ENCODE measurements at places on chromosomes 12 and 14. TPM values are rescaled to one million over a fixed set of nuclear protein-coding genes. Genes with fewer than 3 reads are reported as not detected.

The CD163 gene
- total RNA-seq = 0.80 TPM

The SYNE3 gene
- 1.7 TPM for total RNA-seq

The TSPAN19 gene
- 1.2 TPM for total RNA-seq

The MAPK1IP1L gene
- 31.3 TPM for total RNA-seq

The FGD6 gene
- total RNA-seq = 16.8 TPM

The DPPA3 gene
- total RNA-seq = not detected

The CDCA4 gene
- 6.3 TPM for total RNA-seq

The CINP gene
- 22.0 TPM for total RNA-seq

The HOXC10 gene
- total RNA-seq = 0.73 TPM

The ARHGEF40 gene
- total RNA-seq = 15.7 TPM

The KRT8 gene
- 2.6 TPM for total RNA-seq

The OAS2 gene
- 0.21 TPM for total RNA-seq

- no peak for ATAC-seq
Observed at GRCh38 chr12:106985479-106985878, 1.5 kb downstream of the MTERF2 start.

DNA sequence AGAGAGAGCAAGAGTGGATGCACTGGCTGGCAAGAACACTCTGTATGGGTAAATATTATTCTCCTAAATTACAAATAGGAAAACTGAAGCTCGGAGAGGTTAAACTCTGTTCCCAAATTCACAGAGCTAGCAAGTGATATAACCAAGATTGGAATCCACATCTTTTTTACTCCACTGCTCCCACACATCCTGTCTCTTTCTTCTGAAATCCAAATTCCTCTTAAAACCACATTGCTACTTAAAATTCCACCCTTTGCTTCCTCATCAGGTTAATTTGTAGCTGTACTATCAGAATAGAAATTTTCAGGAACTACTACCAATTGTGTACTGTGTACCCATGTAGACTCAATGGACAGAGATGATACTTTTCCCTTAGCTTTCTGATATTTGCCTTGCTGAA is 74.4 kb downstream of the ARMH4 start:
- ATAC-seq = no peak

- ATAC-seq = no peak
Observed at GRCh38 chr12:643475-644302, 19.6 kb downstream of the NINJ2 start.

- ATAC-seq = no peak
Observed at GRCh38 chr14:38839694-38840365, 263.2 kb downstream of the SEC23A start.

DNA sequence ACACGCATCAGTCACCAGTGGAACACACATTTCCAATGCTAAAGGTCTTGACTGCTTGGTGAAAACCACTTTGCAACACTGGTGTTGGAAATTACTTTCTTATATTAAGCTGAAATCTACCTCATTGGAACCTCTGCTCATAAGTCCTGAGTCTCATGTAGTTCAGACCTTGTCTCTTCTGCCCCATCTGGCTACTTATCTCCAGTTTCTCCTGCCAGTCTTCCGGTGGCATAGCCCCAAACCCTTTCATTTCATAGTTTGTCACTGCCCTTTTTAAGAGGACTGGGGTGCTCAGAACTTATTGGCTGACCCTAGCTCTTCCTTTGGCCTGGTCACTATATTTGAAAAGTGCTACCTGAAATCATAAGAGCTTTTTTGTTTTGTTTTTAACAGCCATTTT is 43.7 kb downstream of the HELB start:
- no peak for ATAC-seq

DNA sequence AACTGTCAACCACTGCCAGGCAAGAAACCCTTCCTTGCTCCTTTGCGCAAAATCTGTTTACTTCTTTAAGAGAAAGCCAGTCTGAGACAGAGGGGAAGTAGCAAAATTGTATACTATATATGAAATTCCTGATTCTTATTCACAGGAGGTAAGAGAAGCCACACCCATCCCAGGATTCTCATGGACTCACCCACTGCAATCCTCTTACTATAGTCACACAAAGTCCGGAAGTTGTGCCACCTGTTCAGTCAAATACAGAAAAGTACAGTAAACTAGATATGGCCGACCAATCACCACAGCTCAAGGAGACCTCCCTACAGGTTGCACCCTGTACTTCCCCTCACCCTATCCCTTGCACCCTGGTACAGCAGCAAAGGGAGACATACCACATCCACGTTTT is 2.9 kb downstream of the PRMT5 start:
- ATAC-seq = no peak

- no peak for ATAC-seq
Observed at GRCh38 chr12:132236930-132237771, 92.2 kb downstream of the GALNT9 start.

DNA sequence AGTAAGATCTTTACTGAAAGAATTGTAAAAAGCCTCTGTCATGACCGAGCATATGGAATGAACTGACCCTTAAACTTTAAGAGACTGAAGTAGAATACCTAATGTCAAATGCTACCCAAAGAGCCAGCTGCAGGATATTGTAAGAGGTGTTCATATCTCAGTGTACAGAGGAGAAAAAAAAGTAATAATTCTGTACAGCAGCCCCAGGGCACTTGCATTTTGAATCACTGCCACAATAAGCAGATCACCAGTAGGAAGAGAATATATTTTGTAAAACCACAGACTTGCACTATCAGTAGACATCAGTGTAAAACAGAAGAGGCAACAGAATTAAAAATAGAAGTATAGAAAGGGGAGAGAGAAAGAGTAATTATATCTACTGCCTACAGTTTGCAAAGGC is 162.6 kb downstream of the PPFIA2 start:
- ATAC-seq = no peak

GRCh38 chr14:104898870-104899510 is 25.7 kb upstream of the PLD4 start:
- no peak for ATAC-seq

- no peak for ATAC-seq
Observed at GRCh38 chr12:108935159-108935763, 55.4 kb downstream of the DAO start.

DNA sequence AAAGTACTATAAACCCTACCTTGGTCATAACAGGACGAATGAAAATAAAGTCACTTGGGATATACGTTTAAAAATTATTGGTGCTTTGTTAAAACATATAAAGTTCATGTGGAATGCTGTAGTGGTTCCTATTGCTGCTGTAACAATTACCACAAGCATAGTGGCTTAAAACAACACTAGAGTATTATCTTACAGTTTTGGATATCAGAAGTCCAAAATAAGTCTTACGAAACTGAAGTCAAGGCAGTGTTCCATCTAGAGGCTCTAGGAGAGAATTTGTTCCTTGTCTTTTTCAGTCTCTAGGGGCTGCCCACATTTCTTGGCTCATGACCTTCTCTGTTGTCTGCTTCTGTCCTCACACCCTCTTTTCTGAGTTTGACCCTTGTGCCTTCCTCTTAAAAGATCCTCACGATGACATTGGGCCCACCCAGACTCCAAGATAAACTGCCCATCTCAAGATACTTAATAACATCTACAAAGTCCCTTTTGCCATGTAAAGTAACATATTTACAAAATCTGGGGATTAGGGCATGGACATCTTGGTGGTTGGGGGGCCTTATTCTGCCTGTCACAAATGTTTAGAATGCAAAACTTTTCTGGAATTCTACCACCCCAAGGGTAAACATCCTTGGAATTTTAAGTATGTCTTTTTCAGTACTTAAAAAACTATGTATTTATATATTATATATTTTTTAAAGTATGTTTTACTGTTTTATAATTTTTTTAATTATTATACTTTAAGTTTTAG is 178.1 kb downstream of the ETNK1 start:
- no peak for ATAC-seq

- no peak for ATAC-seq
Observed at GRCh38 chr12:32025906-32026305, 66.7 kb downstream of the RESF1 start.

DNA sequence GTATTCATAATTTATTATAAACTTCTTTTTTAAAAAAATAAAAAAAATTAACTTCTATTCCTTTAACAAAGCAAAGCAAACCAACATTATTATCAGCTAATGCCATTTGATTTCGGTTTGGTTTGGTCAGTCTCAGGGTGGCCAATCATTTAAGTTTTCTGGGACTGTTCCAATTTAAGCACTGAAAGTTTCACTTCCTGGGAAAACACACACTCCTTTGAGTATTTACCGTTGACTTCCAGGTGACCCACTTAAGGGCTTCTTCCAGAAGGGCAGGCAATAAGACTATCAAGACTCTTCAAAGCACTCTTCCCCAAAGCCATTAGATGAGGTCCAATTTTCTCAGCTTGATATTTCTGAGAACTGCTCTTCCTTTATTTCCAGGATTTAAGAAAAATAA is 854.0 kb downstream of the DIO2 start:
- no peak for ATAC-seq

GRCh38 chr12:65612440-65612839 is 211.8 kb upstream of the HMGA2 start:
- ATAC-seq = no peak

DNA sequence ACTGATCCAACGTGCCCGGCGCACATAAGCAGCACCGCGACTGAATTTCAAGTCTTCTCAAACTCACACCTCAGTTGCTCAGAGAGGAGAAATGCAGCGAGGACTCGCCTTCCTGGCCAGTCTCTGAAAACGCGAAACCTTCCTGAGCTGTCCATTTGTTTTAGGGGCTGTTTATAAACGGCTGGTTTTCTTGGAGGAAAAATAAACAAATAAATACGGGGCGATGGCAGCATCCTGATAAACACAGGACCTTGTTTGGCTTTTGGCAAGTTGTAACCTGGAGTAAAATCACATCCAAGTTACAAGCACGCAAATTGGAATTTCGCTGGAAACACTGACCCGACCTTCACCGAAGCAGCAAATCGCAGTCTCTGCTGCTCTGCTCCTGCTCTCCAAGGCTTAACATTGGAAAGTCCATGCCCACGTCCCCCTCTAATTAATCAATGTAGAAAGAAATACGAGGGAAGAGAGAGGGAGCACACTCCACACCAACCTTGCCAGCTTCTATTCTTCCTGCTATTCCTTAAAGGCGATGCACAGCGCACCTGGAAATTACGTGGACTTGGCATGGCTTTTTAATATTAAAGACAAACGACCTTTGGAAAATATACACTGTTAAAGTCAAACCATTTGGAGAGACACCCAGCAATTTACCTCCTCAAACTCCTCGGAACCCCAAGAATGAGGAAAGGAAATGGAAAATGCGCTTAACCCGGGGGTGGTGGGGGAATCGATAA is 248.8 kb downstream of the APAF1 start:
- ATAC-seq = no peak
